ENCODE measurements at places on chromosomes 4 and X.
A peak's percentile ranks its signal among the peaks of the same experiment; 100 is the strongest.

- DNase-seq = no peak
Observed at GRCh38 chr4:140111256-140111655, 42.7 kb downstream of the MAML3 start.

GRCh38 chrX:150357790-150358189 is 5.3 kb upstream of the MAMLD1 start:
- no peak for DNase-seq

DNA sequence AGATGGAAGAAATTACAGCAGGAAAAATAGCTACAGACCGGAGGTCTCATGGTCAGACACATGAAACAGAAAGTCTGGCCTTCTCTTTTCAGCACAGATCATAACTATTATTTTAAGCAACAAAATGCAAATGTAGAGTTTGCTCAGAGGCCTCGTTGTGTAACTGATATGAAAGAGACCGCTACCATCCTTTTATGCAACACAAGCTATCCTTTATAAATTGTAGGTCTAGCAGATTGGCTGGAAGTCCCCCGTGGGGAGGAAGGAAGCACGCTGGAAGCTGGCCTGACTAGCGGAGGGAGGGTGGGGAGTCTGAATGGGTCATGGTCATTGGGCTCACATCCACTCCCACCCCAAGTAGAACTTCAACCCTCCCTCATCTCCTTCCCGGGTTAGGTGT is 27.7 kb downstream of the DMP1 start:
- no peak for DNase-seq

DNA sequence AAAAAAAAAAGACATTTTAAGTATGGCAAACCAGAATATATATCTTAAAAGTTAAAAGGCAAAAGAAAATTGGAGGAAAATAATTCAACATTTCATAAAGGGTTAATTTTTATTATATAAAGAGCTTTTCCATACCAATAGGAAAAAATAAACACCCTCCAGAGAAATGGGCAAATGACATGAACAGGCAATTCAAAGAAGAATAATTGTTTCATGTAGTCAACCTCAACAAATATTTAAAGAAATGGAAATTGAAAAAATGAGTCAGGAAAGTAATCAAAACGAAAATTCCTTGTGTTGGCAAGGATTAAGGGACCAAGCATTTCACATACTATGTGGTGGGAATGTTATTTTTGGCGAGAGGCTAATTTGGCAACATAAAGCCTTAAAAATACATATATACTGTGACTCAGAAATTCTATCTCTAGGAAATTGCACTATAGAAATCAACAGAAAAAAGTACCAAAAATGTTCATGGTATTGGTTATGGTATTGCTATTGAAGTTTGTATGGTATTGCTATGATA is 87.6 kb downstream of the HAUS3 start:
- no peak for DNase-seq

DNA sequence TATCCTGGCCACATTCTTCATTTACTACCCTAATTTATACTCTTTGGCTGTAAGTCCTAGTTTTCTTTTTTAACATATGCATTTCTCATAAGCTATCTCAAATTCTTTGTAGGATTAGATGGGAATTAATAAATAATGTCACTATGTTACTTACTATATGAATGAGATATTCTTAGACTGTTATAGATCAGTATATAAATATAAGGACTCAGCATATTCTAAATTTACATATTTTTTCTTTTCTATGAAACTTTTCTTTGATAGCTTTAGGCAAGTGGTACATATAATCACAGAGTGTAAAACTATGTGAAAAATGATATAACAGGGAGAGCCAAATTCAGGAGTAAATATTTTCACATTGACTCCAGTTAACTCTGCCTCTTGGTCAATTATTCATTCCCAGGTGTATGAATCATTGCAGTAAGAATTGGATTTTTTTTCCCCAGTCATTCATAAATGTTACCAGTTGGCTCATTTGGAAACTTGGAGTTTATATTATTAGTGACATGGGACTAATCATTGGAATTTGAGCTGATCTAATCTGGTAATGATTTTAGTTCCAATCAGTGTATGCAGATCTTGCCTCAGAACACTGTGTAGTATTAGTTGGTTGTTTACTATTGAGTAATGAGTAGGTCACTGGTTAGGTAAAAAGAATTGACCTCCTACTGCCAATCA is 25.3 kb downstream of the FHIP1A start:
- DNase-seq = no peak

DNA sequence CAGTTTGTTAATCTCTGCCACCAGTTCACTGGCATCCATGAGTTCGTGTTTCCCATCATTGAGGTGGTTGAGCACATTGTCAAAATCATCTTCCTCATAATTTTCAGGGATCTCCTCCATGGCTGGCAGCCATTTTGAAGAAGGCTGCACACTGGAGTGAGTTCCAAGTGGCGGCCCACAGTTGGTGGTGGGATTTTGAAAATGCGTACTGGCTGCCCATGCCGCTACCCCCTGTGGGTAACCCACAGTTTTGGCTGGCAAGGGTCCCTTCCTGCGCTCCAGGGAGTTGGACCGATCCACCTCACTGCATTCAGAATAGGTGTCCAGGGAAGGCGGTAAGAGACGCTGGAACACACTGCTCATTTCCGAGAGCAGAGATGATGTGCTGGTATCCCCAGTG is 11.2 kb downstream of the PCDH18 start:
- no peak for DNase-seq

DNA sequence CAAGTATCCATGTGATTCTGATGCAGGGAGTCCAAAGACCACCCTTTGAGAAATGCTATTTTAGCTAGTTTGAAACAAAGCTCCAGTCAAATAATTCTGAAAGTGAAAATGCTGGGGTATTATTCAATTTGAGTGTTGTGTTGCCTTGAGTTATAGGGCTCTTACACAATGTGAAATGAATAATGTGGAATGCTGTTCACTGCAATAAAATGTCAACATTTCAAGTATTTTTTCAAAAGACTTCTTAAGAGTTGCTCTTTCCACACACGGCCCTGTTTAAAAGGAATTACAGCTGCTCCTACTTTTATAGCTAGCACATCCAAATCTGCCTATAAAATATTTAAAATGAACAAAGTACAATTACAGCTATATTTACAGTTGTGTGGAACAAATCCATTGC is 27.5 kb upstream of the PLS3 start:
- DNase-seq = no peak

GRCh38 chrX:47902161-47902560 is 65.5 kb downstream of the ZNF81 start:
- DNase-seq = no peak

DNA sequence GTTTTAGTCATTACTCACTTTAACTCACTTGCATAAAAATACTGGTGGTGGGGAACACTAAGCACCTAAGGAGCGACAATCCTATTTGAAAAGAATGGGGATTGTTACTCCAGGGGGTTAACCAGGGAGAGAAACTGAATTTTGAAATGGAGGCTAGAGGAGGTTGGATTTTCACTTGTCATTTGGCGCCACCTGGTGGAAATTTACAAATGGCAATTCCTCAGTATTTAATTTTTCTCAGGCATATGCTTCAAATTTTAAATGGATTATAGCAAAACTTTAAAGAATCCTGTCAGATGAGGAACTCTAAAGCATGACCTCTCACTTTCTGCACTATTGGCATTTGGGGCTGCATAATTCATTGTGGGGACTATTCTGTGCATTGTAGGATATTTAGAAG is 2.7 kb upstream of the GEMIN8 start:
- no peak for DNase-seq

DNA sequence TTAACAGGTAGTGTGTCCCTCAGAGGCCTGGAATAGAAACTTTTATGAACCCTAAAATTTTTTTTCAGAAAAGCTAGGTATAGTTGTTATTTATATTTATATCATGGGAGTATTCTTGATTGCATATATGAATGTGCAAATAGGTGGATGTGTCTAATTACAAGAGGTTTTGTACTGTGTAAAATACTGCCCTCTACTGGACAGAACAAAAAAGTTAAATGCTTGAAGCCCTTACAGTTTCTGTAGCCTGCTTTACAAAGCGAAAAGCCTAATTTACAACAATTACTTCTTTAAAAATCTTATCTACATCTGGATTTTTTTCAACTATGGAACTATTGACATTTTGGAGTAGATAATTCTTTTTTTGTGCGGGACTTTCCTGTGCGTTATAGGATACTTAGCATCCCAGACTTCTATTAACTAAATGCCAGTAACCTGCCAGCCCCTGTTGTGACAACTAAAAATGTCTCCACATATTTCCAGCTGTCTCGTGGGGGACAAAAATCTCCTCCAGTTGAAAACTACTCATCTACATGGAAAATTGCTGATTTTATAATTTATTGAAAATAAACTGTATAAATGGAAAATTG is 35.1 kb downstream of the ENPEP start:
- peak; percentile 51 for DNase-seq

DNA sequence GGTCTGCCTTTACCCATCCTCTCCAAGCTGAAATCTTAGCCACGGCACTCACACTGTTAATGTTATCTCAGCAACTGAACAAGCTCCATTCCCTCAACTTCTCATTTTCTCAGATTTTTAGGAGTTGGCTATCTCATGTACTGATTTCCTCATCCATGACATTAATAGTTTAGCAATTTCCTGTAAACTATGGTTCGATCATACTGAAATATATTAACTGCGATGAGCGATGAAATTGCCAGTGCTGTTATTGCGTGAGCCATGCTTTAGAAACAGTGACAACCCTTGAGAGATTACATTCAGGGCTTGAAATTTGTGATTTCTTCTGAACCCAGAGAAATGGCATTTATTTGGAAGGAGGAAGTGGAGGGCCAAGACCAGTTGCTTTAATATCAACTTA is 223.7 kb downstream of the GPAT3 start:
- no peak for DNase-seq

DNA sequence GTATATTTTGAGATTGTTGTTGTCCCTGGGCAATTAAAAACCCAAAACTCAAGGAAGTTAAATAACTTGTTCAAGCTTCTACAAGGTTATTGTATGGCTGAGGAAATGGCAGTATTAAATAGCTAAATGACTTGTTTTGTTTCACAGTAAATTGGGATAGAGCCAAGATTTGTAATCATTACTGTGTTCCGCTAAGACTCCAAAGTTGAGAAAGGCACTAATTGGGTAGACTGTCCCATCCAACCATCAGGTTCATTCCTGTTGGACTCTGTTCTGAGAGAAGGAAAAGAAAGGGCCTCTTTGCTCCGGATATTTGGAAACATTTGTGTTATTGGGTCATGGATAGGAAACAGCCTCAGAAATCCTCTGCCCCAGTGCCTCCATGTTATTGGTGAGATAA is 82.2 kb downstream of the DCLK2 start:
- DNase-seq = no peak

GRCh38 chrX:108000751-108001150 is 18.6 kb upstream of the TEX13B start:
- DNase-seq = no peak

DNA sequence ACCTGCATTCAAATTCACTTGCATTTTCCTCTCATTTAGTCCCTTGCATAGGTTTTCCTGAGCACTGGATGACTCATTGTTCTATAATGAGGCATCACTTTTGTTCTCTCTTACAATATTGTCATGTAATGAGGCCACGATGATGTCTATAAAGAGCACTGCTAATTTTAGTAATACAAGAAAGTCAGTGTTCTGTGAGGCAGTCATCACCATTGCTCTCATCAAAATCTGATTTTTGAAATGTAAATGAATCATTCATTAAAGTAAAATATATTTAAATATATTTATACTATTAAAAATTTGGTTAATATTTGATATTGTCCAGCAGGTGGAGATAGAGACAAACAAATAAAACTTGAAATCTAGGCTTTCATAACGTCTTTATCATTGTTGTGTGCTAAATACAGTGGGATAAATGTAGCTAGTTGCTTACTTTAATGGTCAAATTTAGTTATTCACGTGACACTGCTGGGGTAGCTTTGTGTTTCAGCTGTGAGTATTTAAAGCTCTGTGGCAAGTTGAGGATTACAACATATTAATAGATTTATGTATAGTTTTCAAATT is 15.4 kb downstream of the HMGB2 start:
- DNase-seq = no peak

DNA sequence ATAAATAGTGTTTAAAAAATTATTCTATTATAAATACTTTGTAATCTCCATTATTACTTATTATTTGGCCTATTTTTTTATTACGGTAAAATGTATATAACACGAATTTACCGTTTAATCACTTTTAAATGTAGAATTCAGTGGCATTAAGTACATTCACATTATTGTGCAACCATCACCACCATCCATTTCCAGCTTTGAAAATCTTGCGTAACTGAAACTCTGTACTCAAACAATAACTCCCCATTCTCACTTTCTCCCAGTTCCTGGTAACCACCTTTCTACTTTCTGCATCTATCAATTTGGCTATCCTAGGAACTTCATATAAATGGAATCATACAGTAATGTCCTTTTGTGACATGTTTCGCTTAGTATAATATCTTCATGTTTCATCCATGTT is 45.7 kb downstream of the PASD1 start:
- DNase-seq = no peak

DNA sequence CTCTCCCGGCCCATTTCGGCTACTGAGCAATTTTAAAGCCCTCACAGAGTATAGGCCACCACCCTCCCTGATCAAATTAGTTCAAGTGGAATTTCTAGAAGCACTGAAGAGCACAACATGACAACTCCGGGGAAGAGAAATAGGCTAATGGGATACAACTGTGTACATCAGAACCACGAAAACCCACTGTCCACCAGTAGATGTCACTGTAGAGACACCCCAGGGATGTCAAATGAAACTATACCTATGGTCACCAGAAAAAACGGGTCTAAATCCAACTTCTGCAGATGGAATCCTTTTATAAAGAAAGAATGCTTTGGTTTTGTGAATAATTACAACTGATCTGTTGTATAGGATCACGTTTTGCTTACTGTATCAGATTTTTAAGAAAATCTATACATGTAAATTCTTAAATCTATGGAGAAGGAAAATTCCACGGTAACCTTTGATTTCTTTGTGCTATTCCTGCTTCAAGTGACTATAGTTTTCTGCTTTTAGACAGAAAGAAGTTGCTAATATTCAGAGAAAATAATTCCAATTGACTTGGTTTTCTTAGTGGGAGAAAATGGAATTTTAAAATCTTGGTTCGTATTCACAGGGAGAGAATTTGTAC is 29.5 kb upstream of the MAP3K15 start:
- no peak for DNase-seq

DNA sequence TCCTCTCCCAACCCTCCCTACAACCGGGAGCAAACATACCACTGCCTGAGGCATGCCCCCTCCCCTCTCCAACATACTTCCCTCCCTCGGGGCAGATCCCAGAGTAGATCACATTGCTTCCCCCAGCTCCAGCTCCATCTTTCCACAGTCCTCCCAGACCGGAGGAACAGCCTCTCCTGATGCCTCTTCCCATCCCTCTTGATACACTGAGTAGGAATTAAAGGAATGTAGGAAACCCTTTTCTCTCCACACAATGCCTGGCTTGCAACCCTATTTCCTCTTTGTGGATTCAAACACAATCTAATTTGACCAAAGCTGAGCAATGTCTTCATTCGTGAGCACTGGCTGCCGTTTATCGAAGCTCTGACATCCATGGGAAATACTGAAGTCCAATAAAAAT is 339.8 kb downstream of the BCOR start:
- no peak for DNase-seq

DNA sequence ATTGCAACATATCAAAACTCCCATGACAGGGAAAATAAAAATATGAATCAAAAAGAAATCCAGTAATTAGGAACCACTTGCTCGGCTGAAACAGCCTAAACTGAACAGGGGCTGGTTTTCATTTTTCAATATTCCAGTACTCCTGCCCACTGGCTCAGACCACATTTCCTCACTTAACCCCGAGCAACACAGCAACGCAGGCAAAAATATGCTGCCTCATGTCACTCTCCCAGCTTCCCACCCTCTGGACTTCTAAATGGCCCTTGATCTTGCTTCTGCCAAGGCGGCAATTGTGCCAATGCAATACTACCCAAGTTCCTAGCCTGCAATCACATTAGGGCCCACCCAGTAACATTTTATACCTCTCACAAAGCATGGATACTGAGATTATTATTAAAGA is 30.6 kb downstream of the USP46 start:
- DNase-seq = no peak
